ENCODE measurements at places on chromosomes 2 and 18.

- DNase-seq = no peak
Measured at GRCh38 chr2:60472663-60473289, 80.7 kb downstream of the BCL11A start.

DNA sequence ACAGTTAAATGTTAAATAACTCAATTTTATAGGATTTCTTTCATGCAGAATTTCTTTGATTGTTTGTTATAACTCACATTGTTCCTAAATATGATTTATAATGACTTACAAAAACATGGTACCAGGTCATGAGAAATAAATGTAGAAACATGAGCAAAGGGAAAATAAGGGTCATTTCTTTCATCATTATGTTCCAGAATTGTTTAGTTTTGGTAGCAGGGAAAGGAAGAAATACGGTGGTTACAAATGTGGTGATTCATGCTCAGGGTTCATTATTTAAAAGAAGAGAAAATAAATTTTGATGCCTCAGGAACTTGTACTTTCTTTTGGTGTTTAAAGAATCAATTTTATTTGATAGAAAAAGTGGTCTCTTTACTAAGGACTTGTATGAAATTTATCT lies 4.4 kb downstream of the LYPD6B start:
- DNase-seq = no peak

DNA sequence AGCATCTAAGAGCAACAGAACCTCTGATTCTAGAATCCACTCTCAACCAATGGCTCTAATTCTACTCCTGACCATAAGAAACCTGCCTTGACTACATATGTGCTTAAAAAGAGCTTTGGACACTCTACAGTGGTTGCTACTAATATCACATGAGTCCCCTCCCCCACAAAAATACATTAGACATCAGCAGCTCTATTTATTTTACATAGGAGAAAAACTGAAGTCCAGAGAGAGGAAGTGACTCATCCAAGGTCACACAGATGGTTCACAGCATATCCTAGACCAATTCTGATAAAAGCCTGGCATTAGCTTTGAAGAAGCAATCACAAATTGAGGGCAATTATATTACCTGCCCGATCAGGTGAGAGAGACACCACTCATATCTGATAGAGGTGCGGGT lies 49.8 kb downstream of the ALK start:
- DNase-seq = no peak

DNA sequence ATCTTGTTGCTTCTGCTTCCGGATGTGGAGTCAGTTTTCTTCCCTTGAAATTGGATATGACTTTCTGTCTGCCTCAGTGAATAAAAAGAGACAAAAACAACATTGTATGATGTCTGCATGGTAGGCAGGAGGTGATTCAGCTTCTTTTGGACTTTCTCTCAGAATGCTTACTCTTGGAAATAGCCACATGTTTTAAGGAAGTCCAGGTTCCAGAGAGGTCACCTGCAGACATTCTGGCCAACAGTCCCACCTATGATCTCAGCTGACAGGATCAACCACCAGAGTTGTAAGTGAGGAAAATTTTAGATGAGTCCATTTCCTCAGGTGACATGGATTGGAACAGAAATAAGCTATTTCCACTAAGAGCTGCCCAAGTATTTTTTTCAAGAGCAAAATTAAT lies 508.7 kb upstream of the FAM98A start:
- DNase-seq = no peak

GRCh38 chr2:241795021-241795999 lies 13.7 kb upstream of the NEU4 start:
- DNase-seq = no peak

GRCh38 chr18:58132595-58133261 lies 88.7 kb downstream of the NEDD4L start:
- no peak for DNase-seq

DNA sequence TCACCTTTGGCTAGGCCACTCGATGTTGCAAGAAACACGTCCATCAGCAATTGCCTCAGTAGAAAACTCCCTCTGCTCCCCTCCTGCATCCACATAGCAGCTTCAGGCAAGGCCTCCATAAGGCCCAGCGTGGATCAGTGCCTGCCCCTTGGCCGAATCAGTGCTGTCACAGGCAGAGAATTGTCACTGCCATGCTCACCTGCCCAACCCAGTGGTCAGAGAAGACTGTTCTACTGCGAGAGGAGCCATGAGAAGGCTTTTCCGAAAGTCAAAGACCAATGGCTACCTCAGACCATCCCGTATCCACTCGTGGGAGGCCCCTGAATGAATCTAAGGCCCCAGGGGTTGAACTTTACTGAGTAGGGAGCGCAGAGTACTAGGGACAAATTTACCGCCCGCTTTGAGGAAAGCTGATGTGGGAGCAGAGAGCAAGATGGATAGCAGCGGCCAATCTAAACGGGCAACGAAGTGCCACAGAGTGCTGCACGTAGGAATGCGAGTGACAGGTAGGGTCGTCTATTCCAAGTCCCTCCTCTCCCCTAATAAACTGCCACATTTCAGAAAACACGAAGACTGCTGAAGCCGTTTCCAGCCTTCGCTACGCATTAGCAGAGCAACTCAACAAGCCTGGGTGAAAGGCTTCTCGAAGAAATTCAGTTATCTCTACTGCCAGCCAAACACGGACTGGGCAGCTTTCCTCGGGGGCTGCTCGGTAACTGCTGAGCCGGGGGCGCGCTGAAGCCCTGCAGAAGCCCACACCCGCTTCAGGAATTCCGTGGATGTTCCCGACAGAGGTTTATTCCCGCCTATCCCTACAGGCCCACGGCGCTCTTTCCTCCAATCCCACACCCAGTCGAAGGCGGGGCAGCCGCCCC lies 968 bp upstream of the RALBP1 start:
- no peak for DNase-seq

- DNase-seq = no peak
Measured at GRCh38 chr2:170714381-170715061, 616 bp upstream of the SP5 start.

- no peak for DNase-seq
Measured at GRCh38 chr2:28828382-28828781, 17.7 kb downstream of the SPDYA start.

DNA sequence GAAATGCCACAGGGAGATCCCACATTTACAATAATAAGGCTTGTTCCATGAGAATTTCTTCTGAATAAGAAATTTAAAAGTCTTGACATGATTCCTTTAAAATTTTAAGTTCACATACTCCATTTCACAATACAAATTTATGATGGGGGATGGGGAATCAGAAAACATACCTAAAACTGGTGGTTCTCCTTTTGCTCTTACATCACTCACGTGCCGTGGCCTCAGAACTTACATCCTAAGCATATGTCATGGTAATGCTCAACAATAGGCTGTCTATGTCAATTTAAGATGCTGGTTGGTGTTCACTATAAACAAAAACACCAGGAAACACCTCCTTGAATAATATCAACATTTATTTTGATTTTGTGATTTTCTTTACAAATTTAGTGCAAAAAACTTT lies 12.8 kb downstream of the UPP2 start:
- DNase-seq = no peak

DNA sequence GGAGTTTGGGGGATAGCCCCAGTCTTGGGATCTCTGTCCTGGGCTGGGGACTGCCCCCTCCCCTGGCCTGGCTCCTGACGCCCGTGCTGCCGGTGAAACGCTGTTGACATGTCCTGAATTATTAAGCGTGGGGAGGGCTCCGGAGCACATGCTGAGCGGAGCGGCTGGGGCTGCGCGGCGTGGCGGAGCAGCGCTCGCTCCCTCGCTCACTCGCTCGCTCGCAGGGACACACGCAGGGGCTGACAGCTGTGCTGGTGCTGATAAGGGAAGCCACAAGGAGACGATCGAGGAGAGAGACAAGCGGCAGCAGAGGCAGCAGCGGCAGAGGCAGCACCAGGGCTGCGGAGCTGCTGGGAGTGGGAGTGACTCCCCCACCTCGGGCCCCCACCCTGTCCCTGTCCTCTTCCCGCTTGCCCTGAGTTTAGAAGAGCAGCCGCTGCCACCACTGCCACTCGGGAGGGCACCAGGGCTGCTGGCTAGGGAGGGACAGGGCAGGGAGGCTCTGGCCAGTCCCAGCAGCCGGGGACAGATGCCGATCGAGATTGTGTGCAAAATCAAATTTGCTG lies at the start of gene ASIC4:
Gene ASIC4 (plus strand): TSS at position 287 of the 566 bp plus-strand sequence. CDS start 243 bp downstream, at position 530.
- DNase-seq = no peak

DNA sequence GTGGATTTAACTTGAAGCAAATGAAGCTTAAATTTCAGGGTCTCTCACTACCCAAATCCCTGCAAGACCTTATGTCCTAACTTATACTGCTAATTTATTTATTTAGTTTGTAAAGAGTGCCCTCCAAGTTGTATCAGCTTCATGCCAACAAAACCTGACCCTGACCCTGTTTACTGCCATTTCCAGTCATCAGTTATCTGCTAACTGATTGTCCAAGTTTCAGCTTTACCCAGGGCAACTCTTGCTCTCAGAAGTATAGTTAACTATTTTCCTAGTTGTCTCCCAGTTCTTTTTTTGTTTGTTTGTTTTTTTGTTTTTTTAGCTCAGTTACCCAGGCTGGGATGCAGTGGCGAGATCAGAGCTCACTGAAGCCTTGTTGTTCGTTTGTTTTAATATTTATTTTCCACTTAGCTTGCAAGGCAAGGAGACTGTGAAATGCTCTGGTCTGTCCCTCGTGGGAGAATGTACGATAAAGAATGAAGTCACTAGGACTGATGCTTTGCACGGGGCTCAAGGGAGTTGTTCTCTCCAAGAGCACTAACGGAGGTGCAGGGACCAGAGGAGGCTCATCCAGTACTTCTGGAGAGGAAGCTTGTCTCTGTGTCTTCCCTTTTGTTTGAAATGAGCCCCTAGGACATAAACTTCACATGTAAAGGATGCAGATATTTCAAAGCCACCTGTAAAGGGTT lies 35.3 kb downstream of the MYOM1 start:
- no peak for DNase-seq

- no peak for DNase-seq
Measured at GRCh38 chr2:54673501-54673998, 49.9 kb upstream of the EML6 start.

DNA sequence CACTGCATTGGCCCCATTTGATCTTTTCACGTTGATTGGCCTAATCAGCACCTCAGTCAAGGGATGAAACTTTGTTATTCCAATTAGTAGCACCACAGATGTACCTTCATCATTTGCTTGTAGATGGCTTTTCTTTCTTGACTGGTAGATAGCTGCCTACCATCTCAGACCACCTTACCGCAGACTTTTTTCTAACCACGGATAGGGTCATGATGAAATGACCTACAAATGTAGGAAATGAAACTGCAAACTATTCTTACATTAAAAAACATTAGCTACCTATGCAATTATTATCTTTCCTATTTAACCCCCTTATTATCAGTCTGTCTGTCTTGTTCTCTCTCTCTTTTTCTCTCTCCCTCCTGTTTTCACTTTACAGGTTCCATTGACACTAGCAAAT lies 22.4 kb upstream of the SLC25A52 start:
- no peak for DNase-seq

- DNase-seq = peak; percentile 97
Measured at GRCh38 chr2:197198890-197199289, 111.7 kb downstream of the ANKRD44 start.

- DNase-seq = no peak
Measured at GRCh38 chr18:2316082-2316750, 255.1 kb downstream of the METTL4 start.

GRCh38 chr18:78622907-78623541 lies 356.6 kb upstream of the SALL3 start:
- DNase-seq = no peak

GRCh38 chr2:126784621-126785020 lies 114.1 kb upstream of the TEX51 start:
- DNase-seq = no peak

GRCh38 chr2:67986258-67986657 lies 76.5 kb downstream of the C1D start:
- no peak for DNase-seq

GRCh38 chr2:52210611-52211010 lies 1178.7 kb upstream of the NRXN1 start:
- DNase-seq = no peak

DNA sequence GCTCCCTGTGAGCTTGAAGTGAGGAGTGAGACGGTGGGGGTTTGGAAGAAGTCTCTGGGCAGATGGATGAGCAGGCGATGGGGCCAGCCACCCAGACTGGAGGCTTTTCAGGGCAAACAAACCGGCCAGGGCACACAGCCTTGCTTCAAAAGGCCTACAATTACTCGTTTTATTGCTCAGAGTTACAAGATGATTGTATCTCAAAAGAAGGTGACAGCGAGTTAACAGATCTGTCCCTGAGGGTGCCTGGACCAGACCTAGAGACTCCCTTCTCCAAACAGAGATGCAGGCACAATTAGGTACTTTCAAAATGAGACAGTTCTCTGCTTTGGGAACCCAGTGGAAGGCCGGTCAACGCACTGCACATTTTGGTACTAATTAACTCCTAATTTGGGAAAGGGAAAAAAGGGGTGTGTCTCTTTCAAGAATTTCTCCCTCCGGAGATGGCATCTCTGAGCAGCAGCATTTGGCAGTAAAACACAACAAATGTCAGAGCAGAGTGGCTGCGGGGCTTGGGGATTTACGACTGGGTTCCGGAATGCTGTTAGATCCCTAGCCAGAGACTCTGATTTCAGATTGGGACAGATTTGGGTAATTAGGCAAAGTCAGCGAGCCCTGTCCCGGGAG lies 226.7 kb downstream of the TTC32 start:
- DNase-seq = no peak

DNA sequence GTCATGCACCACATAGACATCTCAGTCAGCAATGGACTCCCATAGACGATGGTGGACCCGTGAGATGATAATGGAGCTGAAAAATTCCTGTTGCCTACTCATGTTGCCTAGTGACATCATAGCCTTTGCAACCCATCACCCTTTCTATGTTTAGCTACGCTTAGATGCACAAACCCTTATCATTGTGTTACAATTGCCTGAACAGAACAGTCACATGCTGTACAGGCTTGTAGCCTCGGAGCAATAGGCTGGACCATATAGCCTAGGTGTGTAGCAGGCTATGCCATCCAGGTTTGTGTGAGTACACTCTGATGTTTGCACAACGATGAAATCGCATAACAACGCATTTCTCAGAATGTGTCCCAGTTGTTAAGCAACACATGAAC lies 221.6 kb downstream of the ALPK2 start:
- no peak for DNase-seq

Measured in CD8-positive, alpha-beta memory T cell (primary cell).